CD4-positive, alpha-beta T cell treated with Interleukin-4 for 4 hours (primary cell): ENCODE measurements at places on chromosomes 4 and X.

- DNase-seq, result no peak
Measured at GRCh38 chr4:144955104-144955503, 142.9 kb downstream of the ANAPC10 start.

- no peak for DNase-seq
Measured at GRCh38 chr4:93777081-93777460, 51.5 kb upstream of the ATOH1 start.

- DNase-seq, result no peak
Measured at GRCh38 chr4:110122201-110122600, 76.2 kb downstream of the ELOVL6 start.

GRCh38 chrX:24245202-24245601, 68.7 kb downstream of the SUPT20HL2 start:
- DNase-seq, result no peak

DNA sequence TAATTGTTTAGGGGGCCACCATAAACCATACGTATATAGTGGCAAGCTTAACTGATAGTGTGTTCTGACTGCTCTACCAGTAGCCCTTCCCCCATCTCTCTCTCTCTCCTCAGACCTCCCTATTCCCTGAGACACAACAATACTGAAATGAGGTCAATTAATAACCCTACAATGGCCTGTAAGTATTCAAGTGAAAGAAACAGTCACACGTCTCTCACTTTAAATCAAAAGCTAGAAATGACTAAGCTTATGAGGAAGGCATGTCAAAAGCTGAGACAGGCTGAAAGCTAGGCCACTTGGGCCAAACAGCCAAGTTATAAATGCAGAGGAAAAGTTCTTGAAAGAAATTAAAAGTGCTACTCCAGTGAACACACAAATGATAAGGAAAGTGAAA, 78.0 kb downstream of the PRDM5 start:
- DNase-seq, result no peak

DNA sequence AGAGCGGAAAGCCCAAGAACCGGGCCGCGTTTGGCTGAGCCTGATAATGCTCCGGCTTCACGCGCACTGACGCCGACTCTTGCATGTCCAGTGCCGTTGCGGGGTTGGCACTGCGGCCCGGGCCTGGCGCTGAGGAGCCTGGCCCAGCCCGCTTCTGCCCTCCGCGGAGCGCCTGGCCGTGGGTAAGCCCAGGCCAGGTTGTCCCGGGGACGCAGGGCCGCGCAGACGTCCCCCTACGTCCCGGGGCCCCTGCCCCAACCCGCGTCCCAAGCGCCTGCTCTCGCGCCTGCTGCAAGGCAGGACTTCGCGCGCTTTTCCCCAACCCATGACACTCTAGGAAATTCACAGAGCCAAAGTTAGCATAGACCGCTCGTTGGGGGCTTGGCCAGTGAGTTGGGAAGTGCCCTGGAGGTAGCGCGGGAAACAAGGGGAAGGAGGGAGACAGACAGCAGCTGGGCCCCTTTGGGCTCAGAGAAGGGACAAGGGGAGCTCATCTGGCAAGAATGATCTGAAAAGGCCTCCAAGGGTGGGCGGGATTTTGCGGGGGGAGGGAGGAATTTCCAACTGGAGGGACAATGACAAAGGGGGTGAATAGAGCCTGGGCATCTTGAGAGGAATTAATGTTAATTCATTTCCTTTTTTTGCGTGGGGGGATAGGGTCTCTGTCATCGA, 665 bp upstream of the LRPAP1 start:
- no peak for DNase-seq

DNA sequence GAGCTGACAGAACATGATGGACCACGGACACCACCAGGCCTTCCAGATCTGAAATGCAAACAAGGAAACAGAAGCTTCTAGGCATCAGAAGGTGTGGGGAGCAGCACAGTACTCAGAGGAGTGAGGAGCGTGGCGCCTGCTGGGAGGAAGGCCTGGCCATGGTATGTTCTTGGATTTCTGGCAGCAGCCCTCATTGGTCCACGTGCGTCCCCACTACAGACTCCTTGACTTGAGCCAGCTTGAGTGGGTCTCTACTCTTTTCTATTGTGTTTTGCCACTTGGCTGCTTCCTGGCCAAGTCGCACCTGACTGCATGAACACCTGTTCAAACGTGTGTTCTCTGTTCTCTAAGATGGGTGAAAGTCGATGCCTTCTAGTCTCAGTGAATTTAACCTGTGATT, 18.0 kb downstream of the ZNF275 start:
- no peak for DNase-seq

DNA sequence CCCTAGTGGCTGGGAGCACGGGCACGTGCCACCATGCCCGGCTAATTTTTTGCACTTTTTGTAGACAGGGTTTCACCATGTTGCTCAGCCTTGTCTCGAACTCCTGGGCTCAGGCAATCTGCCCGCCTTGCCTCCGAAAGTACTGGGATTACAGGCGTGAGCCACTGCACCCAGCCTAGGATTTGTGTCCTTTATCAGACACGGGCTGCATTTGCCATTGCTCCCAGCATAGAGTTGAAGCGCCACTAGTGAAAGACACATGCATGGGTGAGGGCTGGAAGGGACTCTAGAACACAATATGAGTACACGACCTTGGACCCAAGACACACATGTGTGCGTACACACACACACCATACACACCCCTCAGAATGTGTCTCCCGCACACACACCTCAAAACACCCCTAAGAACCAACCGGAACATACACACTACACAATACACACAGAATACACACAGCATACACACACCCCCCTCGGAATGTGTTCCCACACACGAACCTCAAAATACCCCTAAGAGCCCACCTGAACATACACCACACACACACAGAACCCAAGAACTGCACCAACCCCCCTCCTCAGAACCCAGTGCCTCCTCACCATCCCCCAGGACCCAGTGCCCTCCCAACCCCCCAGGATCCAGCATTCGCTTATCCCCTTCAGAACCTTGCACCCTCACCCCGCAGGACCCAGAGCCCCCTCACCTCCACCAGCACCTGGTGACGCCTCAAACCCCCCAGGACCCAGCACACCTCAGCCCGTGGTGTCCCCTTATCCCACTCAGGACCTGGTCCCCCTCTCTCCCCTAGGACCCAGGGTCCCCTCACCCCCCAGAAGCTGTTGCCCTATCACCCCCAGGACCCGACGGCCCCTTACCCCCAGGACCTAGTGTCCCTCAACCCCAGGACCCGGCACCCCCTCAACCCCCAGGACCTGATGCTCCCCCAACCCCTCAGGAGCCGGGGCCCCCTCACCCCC, 1.0 kb downstream of the TNIP2 start:
- no peak for DNase-seq

- no peak for DNase-seq
Measured at GRCh38 chr4:57137261-57137660, 27.1 kb upstream of the IGFBP7 start.

DNA sequence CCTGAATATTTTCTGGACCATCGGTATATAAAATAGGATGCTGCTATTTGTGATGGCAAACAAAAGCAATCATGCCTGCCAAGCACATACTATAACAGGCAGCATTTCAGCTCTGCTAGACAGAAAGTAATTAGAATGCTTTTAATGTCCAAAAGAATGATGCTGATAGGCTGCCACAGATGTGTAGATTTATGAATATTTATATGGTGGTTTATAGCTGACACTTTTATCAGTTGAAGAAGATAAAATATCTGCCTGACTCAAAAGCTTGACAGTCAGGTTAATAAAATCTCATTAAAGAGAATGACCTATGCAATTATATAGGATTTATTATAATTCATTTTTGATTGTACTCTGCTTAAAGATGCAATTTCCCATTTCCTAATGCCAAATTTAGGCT, 4.0 kb downstream of the BEND4 start:
- DNase-seq, result no peak

- peak; percentile 60 for DNase-seq
Measured at GRCh38 chrX:48071064-48071985, at the start of gene ZNF630. TSS of gene ZNF630 (minus strand) at chrX:48071640. CDS start at chrX:48066886, 4,754 bp downstream.

- no peak for DNase-seq
Measured at GRCh38 chrX:34072906-34073305, 59.2 kb downstream of the FAM47A start.

GRCh38 chr4:38610966-38611431, 53.0 kb upstream of the KLF3 start:
- no peak for DNase-seq

DNA sequence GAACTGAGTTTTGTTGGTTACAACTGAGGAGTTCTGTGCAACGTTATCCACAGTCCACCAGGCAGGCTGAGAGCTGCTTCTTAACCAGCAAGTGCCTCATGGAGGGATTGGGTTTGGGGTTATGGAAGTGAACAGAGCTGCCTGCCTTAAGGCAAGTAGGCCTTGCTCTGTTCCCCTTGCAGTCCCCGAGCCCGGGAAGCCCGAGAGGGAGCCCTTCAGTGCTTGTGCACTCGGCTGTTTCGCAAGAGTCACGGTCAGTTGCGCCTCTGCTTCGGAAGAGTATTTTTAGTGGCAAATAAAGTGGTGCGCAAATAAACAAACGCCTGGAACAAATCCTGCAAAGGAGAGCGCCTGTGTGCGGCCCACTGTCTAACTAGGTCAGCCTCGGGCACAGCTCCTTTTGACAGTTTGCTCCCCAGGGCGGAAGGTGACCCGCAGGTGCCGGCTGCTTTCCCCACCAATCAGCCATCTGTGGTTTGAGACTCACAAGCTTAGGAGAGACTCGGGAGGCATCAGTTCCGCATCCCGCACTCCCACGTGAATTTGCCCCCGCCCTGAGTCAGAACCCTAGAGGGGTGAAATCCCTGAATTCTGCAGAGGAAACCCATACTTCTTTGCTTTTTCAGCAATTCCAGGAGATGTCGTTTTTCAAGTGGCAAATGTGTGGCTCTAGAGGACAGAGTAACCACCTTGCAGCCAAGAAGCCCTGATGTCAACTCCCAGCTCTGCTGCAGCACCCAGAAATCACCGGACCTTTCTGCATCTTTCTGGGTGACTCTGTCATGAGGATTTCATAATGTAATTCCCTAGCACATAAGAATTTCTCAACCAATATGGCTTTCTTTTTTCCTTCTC, 56.8 kb downstream of the LGI2 start:
- no peak for DNase-seq

GRCh38 chrX:40057405-40057804, 40.4 kb downstream of the BCOR start:
- no peak for DNase-seq

GRCh38 chrX:154401918-154402621, 3.9 kb downstream of the RPL10 start:
- DNase-seq, result no peak

DNA sequence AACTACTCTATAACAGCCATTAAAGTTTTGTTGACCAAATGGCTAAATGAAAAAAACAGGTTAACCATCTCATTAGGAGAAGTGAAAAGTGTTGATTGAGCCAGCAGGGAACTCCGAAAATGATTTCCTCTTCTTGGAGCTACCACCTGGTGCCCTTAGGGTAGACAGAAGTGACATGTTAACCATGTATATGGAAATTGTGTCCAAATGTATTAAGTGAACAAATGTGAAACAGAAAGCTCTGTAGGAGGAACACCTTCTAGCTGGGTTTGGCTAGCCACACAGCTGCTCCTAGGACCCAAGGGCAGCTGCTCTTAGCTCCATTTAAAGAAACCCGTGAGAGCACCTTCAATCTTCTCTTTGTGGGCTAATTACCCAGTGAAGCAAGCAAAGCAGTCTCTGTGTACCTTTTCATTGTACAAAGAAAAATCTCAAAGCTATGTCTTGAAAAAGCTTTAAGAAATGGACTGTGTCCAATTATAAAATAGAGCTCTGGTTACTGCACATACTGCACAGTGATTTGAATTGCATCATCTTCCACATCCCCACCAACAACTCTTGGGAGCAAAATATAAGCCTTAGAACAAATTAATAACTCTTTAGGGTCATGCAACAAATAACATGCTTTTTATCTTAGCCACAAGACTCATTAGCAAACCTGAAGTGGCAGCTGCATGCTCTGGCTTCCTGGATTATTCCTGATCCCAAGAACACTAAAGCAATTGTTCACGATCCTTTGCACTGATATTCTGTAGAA, 59.2 kb upstream of the PARM1 start:
- DNase-seq, result no peak

DNA sequence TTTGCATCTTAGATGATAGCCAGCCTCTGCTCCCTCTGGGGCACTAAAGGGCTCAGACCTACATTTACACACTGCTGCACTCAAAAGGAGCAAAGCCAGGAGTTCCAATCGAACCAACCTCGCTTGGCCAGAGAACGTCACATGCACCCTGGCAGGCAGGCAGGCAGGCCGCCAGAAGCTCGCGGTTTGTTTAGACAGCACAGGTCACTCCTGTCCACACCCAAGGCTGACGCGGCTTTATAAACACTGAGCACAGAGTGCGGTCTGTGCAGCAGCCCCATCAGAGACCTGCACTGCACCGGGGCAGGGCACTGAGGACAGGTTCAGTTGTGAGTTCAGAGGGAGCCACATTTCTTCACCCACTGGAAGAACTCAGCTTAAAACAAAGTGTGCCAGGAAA, 143.9 kb downstream of the BCOR start:
- DNase-seq, result no peak

DNA sequence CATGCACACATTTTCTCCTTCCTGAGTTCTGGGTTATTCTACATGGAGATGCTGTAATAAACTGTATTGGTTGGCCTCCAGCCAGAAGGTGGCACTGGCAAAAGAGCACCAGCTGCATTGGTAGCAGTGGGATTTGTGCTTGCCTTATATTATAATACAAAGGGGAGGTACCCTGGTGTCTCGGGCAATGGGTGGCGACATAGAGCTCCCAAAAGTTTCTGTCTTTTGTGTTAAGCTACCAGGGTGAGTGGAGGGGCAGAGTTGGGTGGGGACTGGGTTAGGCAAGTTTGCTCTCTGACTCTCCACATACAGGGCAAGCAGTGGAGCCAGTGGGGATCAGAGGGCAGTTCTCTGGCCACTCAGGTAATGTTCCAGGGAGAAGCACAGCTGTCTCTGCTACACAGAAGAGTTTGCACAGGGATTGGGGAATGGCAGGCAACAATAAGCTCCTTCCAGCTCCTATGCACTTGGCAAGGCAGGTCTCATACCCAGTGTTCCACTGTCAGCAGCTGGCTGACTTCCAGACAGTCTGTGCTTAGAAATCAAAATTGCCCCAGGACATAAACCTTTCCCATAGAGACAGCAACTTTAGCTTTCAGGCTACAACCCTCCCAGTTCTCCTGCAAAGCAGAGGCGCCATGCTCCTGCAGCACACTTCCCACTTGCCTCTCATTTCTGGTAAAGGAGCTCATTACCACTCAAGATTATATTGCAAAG, 463.9 kb upstream of the PCDH7 start:
- no peak for DNase-seq

DNA sequence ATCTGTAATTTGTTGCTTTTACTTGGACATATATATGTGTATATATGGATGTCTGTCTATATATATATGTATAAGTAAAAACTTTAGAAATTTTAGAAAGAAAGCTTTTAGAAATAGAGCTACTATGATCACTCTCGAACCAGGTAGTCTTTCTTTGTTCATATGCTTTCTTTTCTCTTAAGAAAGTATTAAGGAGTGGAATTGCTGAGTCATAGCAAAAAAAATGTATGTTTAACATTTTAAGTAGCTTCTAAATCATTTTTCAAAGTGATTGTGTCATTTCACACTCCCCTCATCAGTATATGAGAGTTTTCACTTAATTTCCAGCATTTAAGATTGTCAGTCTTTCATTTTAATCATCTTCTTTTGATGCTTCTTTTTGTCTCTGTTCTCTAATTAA, 447.9 kb upstream of the TECRL start:
- DNase-seq, result no peak
